G401 (cell line): ENCODE measurements at places on chromosomes 2 and 18. TPM values are rescaled to one million over a fixed set of nuclear protein-coding genes. Genes with fewer than 3 reads are reported as not detected.

SPR gene
- total RNA-seq, result 55.9 and 65.8 TPM in 2 replicates

DNA sequence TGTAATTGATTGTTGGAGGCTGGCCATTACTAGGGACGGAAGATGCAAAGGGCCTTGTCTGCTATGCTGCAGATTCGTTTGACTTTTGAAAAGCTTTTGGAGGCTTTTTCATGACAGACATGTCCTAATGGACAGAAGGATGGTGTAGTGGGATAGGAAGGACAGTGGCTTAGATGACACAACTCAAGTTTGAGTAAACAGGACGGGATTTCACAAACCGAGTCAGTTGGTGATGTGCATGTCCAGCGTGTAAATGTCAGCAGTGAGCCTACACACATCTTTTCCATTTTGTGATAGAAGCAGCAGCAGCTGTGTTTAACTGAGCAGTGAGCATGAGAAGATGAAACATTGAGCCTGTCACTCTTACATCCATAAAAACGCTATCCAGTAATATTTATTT, 76.0 kb downstream of the NCK2 start:
- no peak for DNase-seq

RNF144A gene
- 3.3 and 13.4 TPM in 2 replicates for total RNA-seq

- peak; percentile 67 for DNase-seq
Observed at GRCh38 chr2:38442643-38443541, 65.8 kb upstream of the ATL2 start.

DNA sequence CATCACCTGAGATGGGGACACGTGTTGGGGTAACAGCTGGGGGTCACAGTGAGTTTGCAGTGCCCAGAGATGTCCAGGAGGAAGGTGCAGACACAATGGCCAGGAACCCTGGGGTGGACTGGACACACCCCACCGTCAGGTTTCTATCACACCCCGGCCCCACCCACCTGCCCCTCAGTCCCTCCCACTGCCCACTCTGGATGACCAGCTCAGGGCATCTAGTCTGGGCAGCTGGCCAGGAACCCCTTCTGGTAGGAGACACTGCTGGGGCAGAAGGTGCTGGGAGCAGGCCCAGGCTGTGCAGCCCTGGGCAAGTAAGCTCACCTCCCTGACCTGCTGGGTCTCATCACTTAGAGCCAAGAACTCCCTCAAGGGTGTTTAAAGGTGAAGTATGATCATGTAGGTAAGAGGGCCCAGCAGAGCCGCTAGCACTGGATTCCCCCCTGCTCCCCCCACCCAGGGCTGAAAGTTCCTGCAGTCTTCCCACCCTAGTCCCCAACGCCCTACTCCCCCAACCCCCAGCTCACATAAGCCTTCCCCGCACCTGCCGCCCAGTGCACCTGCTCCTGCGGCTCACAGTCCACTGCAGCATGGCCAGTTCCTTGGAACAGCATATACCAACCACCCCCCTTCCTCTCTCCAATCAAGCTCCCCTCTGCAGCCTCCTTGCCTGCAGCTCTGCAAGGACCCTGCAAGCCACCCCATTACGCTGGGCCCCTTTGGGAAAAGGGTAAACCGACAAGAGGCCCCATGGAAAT, 17.3 kb downstream of the BIN1 start:
- no peak for DNase-seq

DNA sequence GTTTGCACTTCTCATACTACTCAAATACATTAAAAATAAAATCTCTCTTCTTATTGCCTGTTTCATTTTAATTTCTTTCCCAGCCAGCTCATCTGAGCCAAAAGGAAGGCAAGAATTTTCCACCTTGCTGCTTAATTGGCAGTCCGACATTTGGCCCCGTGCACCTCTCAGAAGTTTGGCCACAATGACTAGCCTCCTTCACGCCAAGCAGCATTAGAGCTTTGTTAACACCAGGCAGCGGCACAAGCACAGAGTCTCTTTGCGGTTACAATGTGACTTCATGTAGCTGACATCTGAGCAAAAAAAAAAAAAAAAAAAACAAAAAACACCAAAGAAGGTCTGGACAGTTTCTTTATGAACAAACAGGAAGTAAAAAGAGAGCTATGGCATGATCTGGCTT, 248.9 kb downstream of the OSR1 start:
- peak; percentile 94 for DNase-seq

DNA sequence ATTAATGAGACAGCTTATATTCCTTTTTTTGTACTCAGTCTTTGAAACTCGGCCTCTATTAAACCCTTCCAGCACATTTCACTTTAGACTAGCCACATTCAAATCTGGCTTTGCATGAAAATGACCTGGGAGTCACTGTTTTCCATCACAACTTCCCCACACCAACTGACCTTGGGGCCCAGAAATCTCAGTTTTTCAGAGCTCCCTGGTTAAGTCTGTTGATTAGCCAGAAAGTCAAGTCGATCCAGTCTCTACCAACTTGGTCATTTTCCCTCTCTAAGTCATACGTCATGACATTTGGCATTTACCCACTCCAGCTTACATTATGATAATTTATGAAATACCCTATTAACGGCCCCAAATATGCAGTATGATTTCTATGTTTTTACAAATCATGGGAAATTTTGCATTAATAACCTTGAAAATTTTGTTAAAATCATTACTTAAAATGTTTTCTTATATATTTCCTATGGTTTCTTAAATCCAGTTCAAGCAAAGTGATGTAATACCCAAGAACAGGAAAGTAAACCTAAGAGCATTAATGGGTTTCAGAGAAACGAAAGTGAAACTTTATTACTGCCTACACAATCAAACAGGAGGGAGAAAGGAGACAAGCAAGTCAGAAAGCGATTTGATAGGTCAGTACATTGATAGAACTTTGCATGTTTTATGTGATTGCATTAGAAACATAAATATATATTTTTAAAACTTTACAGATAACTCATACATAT, 77.1 kb downstream of the SPATS2L start:
- no peak for DNase-seq

UGT1A6 gene
- not detected in 2 replicates for total RNA-seq

GRCh38 chr18:10298346-10298745, 156.1 kb upstream of the APCDD1 start:
- no peak for DNase-seq

DNA sequence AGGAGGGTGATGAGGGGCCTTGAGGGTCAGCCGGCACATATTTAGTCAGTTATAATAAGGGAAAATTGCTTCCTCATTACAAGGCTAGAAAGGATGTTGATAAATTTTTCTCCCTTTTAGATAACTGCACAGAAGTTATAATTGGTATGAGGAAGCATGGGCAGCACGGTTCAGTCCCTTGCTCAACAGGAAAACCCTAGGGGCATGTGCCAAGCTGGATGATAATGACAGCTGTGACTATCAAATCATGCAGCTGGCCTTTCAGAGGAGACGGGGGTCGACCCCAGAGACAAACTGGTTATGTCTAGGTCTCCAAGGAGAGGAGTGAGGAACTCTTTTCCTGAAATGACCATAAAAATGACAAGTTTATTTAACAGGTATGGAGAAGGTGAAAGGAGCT, 448.1 kb upstream of the VRK2 start:
- no peak for DNase-seq

DNA sequence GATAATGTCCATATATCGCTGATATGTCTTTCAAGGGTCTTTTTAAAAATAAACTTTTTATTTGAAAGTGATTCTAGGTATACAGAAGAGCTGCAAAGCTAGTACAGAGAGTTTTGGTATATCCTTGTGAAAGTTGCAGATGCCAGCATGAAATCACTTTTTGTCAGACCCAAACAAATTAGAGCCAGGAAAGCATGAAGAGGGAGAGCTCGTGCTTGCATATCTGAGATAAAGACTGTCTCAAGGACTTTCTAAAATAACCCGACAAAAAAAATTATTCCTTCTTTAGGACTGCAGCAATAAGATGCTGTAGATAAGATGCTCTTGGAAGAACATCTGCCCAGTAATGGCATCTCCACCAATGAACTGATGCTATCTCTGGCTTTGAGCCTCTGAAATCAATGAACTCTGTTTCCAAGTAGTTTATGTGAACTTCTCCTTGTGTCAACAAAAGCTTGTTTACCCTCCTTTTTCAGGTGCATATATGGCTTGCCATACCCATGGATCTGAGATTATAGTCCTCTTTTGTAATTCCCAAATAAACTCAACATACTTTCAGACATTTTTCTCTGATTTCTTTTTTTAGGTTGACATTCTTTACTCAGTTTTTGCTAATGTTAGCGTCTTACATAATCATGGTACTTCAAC, 774.6 kb upstream of the FAM98A start:
- no peak for DNase-seq

GRCh38 chr2:134074619-134075018, 179.3 kb upstream of the MGAT5 start:
- no peak for DNase-seq

GRCh38 chr2:231931481-231931915, 5.3 kb upstream of the NPPC start:
- DNase-seq, result no peak

GRCh38 chr2:164439885-164440284, 181.4 kb downstream of the GRB14 start:
- no peak for DNase-seq

ITGA4 gene
- total RNA-seq, result 0.18 and 2.5 TPM in 2 replicates

DNA sequence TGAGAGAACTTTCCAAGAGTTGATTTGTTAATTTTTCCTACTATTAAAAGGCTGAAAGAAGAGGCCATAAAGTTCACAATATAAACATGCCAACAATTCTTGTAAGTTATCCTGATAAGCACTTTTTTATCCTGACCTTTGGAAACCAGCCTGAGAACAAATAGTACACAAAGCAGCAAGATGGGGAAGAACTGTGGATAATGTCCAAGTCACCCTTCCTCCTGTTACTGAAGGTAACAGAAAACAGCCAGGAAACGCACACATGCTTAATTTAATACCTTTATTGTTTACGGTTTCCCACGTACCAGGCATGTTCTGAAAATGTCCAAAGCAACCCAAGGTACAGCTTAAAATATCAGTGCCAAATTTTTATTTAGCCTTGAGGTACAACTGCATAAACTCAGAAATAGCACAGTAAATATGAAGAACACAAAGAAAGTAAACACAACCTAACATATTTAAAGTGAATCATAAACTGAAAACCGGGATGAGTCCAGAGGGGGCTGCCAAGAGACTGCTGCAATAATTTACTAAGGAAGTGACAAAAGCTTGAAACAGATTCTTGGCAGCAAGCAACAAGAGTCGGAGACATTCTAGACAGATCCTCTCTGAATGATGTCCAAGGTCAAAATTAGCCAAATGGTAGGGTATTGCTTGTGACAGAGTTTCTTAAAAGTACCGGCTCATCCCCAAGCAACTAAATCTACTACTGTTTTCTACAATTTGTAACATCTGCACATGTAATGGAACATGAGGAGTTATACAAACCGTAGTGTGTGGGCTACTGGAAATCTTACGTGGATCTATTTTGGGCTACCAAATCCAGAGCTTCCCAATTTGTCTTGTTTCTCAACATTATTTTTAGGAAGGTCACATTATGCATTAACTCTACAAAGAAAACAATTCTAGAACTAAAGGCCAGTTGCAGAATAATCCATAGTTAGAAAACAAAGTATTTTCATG, 93.2 kb downstream of the CABYR start:
- DNase-seq, result peak; percentile 25

ZNF385B gene
- total RNA-seq, result not detected in 2 replicates

DNA sequence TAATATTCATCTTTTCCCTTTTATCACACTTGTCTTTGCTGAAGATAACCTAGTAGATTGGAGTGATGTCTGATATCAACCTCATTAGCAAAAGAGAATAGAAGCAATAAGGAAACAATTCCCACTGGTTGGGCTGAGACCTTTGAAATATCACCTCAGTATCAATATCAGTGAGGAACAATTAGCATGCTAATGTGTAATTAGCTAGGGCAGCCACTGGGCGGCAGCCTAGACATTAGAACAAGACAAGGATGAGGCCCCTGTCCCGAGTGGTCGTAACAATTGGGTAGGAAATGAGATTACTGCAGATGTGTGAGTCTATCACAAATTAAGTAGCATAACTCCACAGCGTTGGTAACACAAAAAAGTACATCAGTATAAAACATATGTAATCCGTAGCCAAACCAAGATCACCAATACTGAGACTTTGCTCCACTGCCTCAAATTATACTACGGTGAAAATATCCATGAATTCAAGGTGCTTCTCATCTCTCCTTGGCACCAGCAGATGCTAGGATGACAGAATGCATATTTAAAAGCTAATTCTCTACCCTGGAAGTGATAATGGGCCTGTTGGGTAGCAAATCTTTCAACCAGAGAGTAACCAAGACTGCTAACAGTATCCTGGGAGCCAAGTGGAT, 99.1 kb downstream of the ALPK2 start:
- DNase-seq, result peak; percentile 12

GRCh38 chr18:33051407-33051806, 278.6 kb upstream of the KLHL14 start:
- no peak for DNase-seq

- no peak for DNase-seq
Observed at GRCh38 chr2:222451224-222451674, 26.9 kb downstream of the SGPP2 start.

LYPD1 gene
- not detected in 2 replicates for total RNA-seq

- no peak for DNase-seq
Observed at GRCh38 chr18:34676816-34677574, 33.1 kb upstream of the DTNA start.

PARD6G gene
- 8.3 and 9.2 TPM in 2 replicates for total RNA-seq

FSHR gene
- not detected in 2 replicates for total RNA-seq

DNA sequence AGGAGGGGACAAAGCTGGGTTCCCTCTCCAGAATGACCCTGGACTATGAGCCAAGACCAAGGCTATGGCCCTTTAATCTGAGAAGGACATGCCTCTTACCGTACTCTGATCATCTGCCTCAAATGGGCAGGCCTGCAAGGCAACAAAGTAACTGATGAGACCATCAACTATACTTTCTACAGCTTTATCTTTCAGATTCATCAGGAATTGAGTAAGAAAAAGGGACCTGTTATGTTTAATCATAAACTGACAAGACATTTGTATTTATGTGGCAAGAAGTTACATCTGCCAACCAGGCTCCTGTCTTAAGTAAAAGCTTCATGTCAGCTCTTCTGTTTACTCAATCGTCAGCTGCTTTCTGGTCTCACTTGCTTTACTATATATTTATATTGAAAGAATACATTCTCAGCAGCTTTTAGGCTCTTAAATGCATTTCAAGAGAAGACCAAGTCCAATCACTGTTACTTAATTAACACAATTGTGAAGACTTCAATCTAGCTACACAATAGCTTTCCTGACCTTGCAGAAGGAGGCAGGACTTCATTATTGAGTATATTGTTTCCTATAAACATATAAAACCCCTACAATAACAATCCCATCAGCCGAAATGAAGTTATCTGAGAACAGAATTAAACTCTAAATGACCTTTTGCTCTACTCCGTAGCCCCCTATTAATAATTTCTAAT, 163.8 kb downstream of the ETAA1 start:
- no peak for DNase-seq

IL37 gene
- not detected in 2 replicates for total RNA-seq

GRCh38 chr2:122061831-122062230, 306.4 kb downstream of the TSN start:
- no peak for DNase-seq

DNA sequence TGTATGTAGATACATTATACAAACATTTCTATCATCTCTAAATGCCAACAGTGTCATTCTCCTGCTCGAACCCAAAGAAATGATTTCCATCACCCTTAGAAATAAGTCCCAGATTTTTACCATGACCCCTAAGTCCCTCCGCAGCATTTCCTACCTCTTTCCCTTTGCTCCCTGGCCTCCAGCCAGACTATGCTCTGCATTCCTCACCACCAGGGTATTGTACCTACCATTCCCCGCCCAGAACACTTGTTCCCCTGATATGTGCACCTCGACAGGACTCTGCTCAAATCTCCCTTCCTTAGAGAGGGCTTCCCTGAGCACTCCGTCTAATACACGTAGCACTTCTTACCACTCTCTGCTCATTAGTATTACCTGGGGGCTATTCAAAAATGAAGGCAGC, 630.2 kb downstream of the ARHGAP15 start:
- no peak for DNase-seq
